ENCODE measurements at places on chromosomes 2 and 18.

DNA sequence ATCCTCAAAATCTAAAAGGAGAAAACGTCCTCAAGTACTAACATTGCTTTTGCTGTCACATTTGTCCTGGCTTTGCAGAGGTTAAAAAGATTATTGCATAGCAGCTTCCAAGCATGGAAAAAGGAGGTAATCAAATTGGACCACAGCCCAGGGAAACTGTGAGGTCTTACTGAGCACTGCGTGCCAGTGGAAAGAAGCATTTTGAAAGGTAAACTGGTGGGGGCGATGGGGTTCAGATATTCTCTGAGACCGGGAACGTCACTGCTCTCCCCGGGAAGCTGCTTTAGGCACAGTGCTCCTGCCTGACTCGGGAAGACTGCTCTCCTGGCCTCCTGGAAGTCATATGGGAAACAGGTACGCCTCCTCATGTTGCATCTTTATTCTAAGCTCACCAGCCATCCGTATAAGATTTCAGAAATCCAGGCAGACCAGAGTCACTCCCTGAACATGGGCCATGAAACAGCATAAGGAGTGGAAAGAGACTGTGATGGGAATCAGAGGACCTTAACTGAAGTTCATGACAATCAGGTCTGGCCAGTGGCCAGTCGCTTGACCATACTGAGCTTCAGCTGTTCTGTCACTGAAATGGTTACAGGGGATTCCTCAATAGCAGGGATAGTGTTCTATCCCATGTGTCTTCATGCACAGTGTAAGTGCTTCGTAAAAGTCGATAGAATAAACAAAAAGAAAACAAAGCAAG, 284.1 kb downstream of the TRIB2 start:
- no peak for DNase-seq

DNA sequence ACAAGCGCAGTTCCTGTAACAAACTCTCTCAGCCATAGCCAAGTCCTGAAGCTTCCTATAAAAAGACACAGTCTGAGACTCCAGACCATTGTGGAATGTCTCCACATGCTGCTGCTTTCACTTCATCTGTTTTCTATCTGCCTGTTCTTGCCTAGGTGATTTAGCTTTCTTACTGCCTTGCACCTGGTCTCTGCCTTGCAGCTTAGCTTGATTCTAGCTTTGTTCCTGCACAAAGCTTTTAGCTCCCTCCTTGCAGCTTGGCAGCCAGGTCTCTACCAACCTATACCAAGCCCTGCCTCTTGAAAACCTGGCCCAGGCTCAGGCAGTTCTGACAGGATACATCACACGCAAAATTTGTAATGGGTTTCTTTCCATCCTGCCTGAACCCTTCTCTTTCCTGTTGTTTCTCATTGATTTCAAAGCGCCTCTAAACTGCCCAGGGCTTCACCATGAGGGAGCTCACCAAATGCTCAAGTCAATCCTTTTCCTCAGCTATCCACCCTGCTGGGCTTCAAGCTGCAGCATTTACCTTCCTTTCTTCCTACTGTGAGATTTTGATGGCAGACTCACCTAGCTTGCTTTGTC, 941.3 kb upstream of the NXPH2 start:
- DNase-seq = no peak

- DNase-seq = no peak
These were observed 29.4 kb downstream of the MTERF4 start for GRCh38 chr2:241072553-241073165.

GRCh38 chr2:105243961-105244360, 2.4 kb downstream of the GPR45 start:
- DNase-seq = no peak

DNA sequence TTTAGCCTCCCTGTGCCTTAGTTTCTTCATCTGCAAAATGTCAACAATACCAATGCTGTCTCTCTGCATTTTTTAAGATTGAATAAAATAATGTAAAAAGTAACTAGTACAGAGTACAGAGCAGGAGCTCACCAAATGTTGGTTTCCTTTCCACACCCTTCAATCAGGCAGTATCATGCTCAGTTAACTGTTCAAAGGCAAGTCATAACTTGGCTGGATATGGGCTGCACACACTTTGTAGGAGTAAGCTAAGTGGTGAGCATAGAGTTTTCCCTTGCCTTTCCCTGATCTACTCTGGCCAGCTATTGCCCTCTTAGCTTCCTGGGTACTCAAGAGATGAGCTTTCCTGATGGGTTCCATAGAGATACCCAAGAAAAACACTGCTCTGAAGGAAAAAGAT, 77.9 kb downstream of the CYBRD1 start:
- no peak for DNase-seq

DNA sequence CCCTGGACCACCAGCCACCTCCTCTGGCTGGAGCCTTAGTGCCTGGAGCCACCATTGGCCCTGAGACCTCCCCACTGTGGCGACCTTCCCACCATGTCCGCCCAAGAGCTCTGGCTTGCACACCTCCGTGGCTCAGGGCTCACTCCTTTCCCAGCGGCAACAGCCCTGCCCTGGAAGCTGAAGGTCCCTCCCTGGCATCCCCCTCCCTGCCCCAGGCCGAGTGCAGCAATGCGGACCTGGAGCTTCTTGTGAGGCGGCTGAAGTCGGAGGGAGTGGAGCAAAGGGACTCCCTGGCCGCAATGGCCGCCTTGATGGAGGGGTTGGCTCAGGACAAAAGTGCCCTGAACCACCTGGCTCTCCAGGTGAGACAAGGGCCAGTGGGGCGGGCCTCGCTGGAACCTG, 28.6 kb downstream of the CROCC2 start:
- DNase-seq = no peak

DNA sequence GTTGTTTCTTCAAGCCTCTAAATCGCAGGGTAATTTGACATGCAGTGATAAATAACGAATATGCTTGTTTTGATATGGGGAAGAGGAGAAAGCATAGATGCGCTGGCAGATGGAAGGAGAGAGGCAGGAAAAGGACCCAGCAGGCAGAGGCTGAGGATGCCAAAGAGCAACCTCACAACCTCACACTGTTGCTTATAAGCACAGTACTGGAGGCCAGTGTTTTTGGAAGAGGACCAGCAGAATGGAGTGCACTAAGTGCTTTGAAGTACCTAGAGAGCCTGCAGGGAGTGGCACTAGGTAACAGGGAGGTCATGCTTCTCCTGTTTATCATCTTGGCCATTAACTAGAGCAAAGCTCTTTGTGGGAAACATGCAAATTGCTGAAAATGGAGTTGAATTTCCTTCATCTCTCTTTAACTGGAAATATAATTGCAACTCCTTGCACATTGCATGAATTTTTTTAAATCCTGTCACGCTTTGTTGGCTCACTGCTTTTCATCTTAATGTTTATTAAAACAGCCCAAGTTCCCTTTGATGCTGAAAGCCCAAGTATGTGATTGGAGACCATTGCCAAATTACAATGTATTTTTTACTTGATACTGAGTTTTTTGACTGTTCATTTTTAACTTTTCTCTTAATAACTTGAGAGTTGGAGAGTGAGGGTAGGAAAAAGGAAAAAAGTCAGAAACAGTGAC, 236.4 kb downstream of the LRRTM1 start:
- DNase-seq = no peak

- no peak for DNase-seq
These were observed 68.4 kb upstream of the CDCA7 start for GRCh38 chr2:173286153-173286809.

DNA sequence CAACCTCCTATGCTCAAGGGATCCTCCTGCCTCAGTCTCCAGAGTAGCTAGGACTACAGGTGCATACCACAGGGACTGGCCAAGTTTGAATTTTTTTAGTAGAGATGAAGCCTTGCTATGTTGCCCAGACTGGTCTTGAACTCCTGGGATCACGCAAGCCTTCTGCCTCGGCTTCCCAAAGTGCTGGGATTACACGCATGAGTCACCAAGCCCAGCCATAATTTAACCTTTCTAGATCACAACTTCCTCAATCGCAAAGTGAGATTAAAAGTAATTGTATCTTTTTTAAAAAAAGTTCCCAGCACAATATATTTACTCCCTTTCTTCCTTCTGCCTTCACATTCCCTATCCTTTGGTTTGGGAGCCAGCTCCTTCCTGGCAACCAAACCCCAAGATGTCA, 5.8 kb upstream of the PPP1CB start:
- no peak for DNase-seq

- no peak for DNase-seq
These were observed 4.1 kb upstream of the TMEM18 start for GRCh38 chr2:681312-681711.

DNA sequence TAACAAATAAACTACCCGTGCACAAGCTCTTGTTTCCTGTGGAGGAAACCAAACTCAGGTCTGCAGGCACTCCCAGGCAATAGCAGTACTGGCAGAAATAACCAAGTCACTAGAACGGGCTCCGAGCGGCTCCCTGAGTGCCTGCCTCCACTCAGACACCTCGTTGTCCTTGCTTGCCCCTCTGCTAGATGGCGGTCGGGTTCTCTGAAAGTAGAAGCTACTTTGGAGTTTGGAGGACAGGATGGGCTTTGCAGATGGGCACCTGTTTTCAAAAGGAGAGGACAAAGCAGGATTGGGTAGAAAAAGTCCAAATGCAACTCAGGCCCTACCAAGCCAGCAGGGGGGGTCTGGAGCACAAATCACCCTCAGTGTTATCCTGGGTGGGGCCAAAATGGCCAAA, 136.4 kb downstream of the LRRC30 start:
- DNase-seq = no peak

- no peak for DNase-seq
These were observed 45.9 kb downstream of the AGAP1 start for GRCh38 chr2:235539773-235540172.

Measured in activated CD4-positive, alpha-beta T cell treated with anti-CD3 and anti-CD28 coated beads, Interleukin-2, amount 50 U/mL, for 4 hours (primary cell).